Pons (tissue), 1 donor: ENCODE measurements at places on chromosomes 5 and 9.

- peak; percentile 68 for DNase-seq
These were observed 88.0 kb downstream of the FNBP1 start for GRCh38 chr9:129954868-129955550.

- no peak for DNase-seq
These were observed 273.2 kb downstream of the ENC1 start for GRCh38 chr5:74367241-74367733.

GRCh38 chr9:124520206-124520596 lies 13.0 kb upstream of the NR5A1 start:
- peak; percentile 91 for DNase-seq

GRCh38 chr9:15277400-15278090 lies 29.5 kb downstream of the TTC39B start:
- peak; percentile 82 for DNase-seq

DNA sequence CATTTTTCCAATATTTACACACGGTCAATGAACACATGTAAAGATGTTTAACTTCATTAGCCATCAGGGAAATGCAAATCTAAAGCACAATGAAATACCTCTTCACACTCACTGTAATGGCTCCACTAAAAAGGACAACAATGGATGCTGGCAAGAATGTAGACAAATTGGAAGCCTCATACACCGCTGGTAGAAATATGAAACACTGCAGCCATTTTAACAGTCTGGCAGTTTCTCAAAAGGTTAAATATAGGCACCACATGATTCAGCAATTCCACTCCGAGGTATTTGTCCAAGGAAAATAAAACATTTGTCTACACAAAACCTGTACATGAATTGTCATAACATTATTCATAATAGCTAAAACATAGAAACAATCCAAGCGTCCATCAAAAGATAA lies 20.0 kb downstream of the RNF145 start:
- DNase-seq: no peak

DNA sequence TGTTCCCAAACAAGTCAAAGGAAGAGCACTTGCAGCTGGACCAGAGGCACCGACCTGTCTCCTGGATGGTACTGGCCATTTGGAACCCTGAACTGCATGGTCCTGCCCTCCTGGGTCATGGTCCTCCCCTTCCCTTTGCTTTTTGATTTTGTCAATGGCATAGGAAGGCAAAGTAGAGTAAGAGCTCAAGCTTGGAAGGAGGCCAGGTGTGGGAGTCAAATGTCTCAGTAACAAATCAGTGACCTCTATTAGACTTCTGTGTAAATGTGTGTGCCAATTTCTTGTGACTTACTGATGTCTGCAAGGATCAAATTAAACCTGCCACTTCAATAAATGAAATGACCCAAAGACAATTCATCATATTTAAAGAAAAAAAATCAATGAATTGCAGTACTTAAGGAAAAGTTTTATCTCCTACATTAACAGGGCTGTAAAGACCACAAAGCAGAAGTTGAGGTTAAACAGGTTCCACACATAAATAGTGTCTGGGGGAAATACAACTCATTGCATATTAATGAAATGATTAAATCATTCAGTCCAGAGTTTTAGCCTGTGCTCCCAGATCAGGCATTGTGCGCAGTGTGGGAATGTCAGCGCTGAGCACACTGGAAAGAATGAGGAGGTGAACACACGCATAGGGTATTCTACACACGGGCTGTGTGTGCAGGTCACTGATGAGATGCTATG lies 32.7 kb downstream of the OSMR start:
- no peak for DNase-seq

- DNase-seq: peak; percentile 24
These were observed 426.2 kb downstream of the ANXA1 start for GRCh38 chr9:73577848-73578247.

- DNase-seq: no peak
These were observed 48.5 kb downstream of the ADAMTS19 start for GRCh38 chr5:129508606-129509005.

DNA sequence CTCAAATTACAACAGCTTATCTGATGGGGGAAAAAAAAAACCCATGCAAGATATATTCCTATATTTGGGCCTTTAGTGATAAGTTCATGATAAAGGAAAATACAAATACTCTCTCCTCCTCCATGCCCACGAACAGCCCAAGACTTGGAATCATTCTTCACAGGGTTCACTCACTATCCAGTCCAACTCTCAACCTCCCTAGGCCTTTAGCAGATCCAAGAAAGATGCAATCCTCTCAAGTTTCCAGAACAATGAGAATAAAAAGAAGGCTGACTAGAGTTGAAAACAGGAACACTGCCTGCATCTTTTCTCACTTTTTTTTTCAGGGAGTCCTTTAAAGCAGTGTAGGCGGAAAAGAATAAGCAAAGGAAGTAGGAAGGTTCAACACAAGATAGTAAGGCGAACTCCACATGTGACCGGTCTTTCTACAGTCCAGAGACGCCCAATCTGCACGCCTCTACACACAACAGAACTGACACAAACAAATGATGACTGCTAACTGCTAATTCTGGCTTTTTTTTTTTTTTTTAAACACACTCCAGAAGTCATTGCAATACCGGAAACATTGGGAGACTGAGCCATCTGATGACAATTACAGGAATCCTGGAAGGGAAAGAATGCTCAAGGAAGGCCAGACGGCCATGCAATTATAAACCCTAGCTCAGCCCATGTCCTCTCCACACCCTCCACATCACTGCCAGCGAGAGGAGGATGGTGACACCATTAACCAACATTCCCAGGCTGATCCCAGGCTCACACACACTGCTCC lies 75.4 kb downstream of the BNC2 start:
- no peak for DNase-seq

DNA sequence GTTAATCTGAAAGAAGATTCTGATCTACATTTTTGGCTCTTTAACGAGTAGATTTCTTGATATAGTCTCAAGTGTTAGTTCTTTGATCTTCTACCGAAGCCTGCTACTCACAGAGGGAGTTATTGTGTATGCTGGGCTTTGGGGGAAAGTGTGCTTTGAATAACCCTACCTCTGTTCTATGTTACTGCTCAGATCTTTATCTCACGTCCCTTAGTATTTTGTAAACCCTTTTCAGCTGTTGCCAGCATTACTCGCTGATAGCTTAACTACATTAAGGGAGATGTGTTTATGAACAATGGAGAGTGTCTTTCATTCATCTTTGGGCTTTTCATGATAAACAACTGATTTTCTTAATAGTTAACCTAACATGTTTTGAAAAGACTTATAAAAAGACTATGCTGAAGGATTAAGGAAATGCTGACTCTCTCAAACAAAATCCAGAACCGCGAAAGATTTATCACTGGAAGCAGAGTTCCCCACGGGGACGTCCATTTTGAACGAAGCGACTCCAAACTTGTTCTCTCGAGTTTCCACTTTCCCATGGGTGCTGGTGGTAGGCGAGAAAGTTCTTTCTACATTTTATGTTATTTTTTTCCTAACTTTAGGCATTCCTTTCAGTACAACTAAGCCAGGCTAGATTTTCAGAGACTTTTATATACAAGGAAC lies 27.9 kb upstream of the ALDH1A1 start:
- no peak for DNase-seq
